ENCODE measurements at places on chromosomes 3 and 15.

DNA sequence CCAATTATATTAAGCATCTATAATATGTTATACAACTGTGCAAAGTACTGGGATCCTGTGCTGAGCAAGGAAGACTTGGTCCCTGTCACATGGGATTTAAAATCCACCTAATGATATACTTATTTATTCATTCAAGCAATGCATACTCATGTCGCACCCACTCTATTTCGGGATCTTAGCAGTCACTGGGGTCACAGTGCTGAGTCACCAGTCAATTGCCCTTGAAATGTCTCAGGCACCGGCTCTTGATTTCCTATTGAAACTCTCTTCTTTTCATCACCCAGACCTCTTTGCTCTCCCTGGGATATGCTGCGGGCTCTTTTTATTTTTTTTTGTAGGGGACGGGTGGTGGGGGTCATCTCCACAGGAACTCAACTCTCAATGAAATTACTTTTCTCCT, 194.5 kb upstream of the GAP43 start:
- DNase-seq, result no peak

DNA sequence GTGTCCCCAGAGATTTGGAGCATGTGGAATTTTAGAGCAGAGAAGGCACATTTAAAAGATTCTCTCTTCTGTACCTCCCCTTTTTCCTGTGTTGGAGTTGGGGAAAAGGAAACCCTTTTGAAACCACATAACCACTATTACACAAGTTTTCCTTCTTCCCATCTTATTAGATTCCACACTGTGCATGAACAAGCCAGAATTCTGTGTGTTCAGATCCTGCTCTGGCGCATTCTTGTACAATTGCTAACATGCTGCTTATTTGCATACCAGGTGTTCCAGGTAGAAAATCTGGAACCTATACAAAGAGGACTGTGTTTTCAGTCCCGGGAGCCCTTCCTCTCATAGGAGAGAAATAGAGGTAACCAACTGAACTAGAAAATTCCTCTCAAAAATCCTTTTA, 2.6 kb upstream of the CIB2 start:
- no peak for DNase-seq

- DNase-seq, result no peak
Observed at GRCh38 chr3:119796368-119796767, 14.5 kb downstream of the NR1I2 start.

GRCh38 chr15:77037388-77038209, 33.3 kb downstream of the TSPAN3 start:
- DNase-seq, result peak; percentile 61

Measured in ascending aorta (tissue), 2 donors.